NCI-H510A (cell line): ENCODE measurements at places on chromosomes 1 and 21.

DNA sequence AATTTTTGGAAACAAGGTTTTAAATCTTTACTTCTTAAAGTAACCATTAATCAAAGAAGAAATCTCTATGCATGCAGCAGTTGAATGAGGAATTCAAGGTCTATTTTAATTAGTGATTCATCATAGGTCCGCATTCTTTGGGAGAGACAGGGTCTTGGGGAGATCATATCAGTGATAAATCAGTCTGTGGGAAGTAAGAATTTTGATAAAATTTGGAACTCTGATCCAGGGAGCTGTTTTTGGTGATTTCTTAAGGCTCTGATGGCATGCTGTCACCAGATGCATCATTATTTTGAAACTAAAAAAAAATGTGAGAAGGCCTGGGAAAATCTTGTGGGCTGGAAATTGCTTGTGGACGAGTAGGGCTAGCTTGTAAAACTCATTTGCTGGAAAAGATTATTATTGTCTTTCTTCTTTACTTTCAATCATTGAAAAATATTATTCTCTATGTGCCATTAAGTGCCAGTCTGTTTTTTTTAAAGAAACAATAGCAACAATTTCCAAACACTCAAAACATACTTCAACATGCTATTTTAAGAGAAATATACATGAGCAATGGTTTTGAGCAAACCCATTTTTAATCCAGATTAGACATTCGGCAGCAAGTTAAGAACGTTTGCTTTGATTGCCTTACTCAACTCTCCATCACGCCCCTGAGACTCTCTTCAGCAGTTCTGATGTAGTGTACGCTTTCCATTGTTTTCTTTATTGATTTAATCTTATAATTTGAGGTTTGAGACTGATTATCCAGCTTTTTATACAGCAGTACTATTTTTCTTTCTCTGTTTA lies 62.6 kb downstream of the ZBTB18 start:
- DNase-seq, result no peak

GRCh38 chr1:203158423-203158822 lies 17.2 kb downstream of the MYBPH start:
- no peak for DNase-seq

- DNase-seq, result no peak
These were observed 61.4 kb upstream of the VCAM1 start for GRCh38 chr1:100657876-100658715.

GRCh38 chr1:175927944-175928343 lies 184.5 kb upstream of the TNR start:
- no peak for DNase-seq

DNA sequence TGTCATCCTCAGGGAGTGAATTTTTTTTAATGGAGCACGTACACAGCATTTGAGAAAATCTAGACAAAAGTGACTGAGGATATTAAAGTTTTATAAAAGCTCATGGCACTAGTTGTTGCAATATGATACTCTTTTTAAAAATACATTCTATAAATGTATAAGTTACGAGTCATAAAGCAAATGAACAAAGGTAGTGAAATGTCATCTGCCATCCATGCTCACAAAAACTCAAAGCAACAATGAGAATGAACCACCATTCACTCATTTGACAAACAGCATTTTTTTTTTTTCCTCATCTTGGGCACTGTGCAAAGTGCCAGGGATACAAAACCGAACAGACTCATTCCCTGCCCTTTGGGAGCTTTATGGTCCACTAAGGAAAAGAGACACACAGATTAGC lies 38.7 kb downstream of the GPR137B start:
- DNase-seq, result no peak

GRCh38 chr1:150793221-150793620 lies 14.8 kb downstream of the CTSK start:
- DNase-seq, result no peak

DNA sequence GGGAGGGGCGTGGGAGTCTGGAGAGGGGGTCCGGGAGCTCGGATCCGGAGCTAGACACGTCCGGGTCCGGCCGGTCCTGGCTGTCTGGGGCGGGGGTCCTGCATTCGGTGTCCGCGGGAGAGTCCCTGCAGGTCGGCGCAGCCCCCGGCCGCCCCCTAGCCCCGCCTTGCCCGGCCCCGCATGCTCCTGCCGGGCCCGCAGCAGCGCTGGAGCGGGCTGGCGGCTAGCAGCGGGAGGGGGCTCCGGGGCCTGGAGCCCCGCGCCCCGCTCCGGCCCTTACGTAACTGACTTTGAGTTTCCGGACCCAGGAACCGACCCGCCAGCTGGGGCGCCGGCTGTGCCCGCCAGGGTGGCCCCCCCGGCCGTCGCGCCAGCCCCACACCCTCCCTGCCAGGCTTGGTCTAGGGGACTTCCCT lies 26.9 kb upstream of the EPB41 start:
- no peak for DNase-seq

DNA sequence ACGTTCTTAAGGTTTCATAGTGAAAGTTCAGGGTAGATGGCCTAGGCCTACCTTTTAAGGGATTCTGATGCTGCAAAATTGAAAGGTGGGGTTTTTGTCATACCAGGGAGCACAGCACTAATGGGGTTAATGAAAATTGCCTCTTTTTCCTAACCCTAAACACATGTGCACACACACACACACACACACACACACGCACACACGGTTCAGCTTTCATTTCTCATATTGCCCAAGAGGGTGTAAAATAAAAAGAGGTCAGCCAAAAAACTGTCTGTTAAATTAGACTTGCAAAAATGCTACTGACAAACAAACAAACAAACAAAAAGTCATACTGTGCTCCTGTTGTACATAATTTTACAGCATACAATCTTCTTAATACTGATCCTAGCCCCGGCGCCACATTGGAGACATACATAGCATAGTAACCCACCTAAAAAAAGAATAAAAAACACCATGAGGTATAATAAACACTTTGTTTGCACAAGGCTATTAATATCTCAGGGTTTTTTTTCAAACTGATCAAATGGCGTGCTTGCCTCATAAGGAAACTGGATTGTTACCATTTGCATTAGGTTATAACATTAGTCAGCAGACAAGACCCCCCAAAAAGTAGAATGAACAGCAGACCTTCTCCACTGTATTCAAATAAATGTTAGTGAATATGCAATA lies 69.1 kb downstream of the TGFB2 start:
- DNase-seq, result no peak

- no peak for DNase-seq
These were observed 70.1 kb upstream of the EFHD2 start for GRCh38 chr1:15339570-15339969.

GRCh38 chr1:181113059-181113641 lies 24.6 kb downstream of the IER5 start:
- peak; percentile 46 for DNase-seq

DNA sequence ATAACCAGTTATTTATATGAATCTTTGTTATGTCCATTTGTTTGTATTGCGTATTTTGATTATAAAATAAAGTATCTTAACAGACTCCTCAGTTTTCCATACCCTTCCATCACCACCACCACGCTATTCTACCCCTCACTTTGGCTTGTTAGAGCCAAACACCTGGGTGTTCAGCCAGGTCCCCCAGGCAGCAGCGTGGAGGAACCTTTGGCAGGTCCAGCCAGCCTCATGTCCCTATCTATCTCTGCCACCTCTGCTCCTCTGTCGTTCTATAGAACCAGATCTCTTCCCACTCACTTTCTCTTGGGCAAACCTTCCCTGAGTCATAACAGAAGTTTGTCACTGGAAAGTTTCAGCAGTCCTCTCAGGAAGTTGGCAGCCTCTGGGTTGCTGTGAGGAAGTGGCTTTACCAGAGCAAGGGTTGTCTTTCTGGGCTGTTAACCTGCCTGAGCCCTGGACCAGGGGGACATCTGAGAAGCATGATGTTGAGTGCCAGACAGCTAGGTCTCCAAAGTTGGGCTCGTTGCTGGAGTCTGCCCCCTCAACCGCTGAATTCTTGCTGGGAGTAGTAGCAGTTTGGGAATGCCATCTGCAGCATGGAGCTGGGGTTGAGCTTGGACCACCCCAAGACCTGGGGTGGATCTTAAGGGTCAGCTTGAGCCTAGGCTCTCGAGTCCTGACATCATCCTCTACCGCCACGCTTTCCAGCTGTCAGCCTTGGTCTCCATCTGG lies 996 bp upstream of the SH3BGRL3 start:
- no peak for DNase-seq

DNA sequence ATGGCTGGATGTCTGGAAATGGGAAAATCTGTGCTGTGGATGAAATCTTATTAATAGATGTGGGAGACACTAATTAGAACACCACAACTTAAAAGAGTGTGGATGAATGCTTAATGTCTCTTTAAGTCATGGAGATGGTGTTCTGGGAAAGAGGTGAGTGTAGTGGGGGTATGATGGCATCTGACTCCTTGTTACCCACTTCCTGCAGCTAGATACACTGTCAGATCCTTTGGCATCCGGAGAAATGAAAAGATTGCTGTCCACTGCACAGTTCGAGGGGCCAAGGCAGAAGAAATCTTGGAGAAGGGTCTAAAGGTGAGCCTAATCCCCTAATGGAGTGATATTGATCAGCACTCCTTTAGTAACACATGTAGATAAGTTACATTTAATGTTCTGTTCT lies 2.0 kb downstream of the RPL11 start:
- DNase-seq, result no peak

DNA sequence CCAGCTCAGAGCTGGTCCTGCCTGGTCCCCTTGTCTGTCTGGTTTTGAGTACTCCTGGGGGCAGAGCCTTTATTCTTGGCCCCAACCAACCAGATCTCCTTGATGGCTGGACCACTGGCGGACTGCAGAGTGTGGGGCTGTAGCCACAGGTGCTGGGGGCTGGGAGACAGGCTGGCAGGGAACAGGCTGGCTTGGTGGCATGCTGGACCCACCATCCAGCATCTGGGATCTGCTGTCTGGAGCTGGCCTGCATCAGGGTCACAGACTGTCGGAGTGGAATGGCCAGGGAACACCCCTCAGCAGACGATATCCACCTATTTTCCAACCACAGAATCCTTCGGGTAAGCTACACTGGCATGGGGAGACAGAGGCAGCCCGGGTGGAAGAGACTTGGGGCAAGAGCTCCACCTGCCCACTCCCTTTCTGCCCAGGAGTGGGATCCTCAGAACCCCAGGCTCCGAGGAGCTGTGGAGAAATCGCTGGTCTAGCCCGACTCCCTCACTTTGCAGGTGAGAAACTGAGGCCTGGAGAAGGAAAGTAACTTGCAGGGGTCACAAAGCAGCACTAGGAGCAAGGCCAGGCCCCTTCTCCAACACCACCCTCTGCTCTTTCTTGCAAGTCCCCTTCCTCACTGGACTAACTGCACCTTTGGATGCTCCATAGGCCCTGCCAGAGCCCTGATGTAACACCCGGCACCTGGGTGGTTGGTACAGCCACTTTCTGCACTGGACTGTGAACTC lies 40.6 kb downstream of the TNNT2 start:
- no peak for DNase-seq

- DNase-seq, result no peak
These were observed 164.9 kb downstream of the CAMTA1 start for GRCh38 chr1:6950001-6950765.

GRCh38 chr1:154316704-154317103 lies 4.2 kb upstream of the AQP10 start:
- DNase-seq, result no peak

DNA sequence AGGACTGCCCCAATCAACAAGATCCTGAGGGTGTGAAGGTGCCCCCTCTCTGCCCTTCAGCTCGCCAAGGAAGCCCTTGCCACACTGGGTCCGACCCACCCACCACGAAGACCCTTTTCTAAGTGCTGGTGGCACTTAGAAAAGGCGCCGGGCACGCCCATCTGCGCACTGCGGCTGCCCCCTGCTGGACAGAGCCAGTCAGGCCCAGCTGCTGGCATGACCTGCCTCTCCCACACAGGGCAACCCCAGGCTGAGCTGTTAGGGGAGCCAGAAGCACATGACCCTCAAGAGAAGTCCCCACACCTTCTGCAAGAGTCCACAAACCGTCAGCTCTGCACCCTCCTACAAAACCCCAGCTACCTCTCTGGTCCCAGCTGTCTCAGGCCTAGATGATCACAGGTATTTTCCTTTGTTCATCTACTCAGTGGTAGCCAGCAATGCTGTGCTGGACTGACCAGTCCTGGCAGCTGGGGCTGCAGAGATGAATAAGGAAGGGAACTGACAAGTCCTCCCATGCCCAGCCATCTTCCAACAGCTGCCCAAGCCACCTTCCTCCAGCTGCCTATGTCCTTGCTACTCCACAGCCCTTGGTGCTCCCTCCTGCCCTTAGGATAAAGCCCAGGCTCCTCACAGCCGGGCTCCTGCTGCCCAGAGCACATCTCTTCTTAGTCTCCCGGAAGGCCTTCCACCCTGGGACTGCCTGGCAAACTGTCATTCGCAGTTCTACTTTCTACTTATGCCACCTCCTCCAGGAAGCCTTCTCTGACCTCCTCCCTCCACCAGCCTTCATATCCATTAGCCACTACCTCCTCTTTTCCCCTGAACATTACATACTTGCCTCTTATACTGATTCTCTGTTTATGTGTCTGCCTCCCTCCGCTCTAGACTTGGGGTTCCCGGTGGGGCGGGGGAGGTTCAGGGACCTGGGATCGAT lies 39.8 kb upstream of the ZC3H12A start:
- DNase-seq, result peak; percentile 74

DNA sequence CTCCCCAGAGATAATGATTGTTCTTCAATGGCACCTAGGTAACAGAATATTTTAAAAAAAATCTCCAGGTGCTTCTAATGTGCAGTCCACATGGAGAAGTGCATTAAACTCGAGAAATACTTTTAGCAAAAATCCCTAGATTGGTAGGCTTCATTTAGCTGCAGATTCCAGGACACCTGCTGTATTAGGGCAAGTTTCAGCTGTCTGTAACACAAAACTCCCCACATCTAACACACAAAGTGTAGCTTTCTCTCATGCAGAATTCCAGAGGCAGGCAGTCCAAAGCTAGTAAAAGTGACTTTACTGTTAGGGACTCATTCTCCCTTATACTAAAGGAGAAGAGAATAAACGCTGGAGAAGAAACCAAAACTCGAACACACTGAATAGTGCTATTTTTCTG lies 1414.3 kb upstream of the B3GALT2 start:
- DNase-seq, result no peak

GRCh38 chr1:36126797-36127500 lies 1.9 kb upstream of the COL8A2 start:
- no peak for DNase-seq

DNA sequence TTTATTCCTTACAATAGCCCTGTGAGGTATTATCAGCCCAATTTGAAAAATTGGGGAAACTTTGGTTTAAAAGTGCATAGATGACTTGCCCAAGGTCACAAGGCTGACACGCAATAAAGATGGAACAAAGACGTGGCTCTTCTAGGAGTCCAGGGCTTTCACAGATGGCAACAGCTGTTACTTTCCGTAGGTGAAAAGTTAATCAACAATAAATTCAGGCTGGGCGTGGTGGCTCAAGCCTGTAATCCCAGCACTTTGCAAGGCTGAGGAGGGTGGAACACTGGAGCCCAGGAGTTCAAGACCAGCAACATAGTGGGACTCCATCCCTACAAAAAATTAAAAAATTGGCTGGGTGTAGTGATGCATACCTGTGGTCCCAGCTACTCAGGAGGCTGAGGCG lies 87.8 kb upstream of the ATF3 start:
- no peak for DNase-seq

DNA sequence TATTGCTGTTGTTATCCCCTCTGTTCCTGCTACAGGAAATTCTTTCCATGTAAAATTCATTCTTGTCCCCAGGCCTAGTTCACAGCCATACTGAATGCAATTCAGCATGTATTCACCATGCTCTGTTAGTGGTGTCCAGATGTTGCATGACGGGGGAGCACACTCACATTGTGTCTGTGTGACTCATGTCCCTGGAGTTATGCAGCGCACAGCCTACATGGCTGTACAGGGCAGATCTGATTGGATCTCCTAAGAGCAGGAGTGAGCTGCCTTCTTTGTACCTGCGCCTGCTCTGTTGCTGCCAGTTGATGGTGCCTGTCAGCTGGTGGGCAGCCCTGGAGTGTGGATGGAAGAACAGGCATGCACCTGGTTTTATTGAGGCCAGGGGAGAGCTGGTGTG lies 17.6 kb downstream of the HTR6 start:
- DNase-seq, result no peak
